ENCODE measurements at places on chromosomes 11 and 22.

DNA sequence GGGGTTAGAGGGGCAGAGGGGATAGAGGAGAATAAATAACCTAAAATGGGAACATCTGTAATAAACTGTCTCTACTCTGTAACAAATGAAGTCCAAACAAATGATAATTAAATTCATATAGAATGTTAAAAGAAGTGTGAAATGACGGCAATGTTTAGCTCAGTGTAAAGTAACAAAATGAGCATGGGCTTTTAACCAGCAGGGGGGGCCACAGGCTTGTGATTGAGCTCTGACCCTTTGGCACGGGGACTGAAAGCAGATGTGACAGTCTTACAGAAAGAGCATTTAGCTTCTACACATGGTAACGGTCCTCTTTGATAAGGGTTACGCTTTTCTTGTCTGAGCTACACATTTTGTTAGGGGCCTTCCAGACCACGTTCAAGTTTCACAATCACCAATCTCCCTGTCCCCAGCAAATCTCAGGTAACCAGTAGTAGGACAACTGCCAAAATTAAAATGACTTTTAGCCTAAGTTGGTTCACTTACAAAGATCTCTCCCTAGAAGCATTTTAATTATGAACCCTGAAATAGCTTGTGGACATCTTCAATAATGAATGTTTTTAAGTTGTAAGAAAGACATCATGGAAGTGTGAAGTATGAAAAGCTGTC, 262.5 kb downstream of the DCDC1 start:
- peak; percentile 38 for DNase-seq

DNA sequence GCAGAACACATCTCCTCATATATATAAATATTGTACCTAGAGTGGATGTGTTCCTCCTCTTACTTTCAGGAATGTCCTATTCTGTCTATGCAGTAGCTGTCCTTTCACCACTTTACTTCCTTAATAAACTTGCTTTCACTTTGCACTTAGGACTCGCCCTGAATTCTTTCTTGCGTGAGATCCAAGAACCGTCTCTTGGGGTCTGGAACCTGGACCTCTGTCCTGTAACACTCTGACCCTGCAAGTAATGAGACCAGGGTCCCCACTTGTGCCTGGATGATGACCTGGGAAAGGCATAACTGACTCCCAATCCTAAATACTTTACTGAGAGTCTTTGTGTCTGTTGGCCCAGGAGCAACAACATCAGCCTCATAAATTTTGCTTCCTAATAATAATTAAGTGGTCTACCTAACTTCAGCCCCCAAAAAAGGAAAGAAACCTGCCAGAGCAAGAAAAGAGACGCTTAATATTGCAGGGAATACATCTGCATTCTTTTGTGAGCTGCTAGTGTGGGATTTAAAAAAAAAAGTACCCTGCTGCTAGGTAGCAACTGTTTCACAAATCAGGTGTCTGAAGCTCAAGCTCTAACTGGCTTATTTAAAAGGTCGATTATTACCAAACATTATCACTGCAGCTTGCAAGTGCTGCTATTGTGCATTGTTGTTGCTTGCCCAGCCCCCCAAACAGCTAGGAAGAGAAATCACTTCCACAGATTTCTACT, 69.3 kb downstream of the FAM168A start:
- no peak for DNase-seq

GRCh38 chr11:23310276-23310675, 450.0 kb upstream of the CCDC179 start:
- DNase-seq: peak; percentile 62

DNA sequence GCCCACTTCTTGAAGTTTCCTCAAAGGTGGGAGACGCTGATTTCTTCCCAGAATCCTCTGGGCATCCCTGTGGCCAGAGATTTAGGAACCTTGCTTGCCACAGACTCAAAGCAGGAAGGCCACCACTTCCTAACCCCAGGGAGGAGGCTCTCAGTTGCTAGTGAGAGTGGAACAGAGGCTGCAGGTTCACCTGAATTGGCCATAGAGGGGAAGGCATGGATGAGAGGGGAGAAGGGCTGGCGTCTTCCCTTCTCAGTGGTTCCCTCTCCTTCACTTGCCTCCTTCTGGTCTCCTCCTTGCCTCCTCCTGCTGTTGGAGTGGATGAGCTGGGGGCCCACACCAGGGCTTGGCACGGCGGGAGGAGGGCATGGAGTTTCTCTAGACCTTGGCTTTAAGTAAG, 185.7 kb downstream of the ADAMTS15 start:
- no peak for DNase-seq

- no peak for DNase-seq
Observed at GRCh38 chr11:108002476-108002875, 6.2 kb upstream of the CUL5 start.

- DNase-seq: no peak
Observed at GRCh38 chr11:111912535-111912934, at the start of gene HSPB2. Gene HSPB2, plus strand, starts transcription at chr11:111912734. Its CDS starts 96 bp downstream, at chr11:111912830.

DNA sequence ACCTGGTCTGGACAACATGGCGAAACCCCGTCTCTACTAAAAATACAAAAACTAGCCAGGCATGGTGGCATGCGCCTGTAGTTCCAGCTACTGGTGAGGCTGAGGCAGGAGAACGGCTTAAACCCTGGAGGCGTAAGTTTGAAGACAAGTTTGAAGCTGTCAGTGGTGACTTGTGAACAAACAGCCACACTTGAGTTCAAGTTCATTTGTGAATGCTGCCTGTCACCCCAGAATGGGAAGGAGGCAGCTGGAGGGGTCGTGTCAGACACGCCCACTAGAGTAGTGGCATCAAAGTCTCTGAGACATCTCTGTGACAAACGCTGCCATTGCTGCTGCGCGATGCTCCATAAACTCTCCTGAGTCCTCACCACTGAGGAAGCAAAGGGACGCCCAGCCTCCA, 74.2 kb downstream of the DGCR2 start:
- DNase-seq: no peak

GRCh38 chr11:65152122-65152521, 17.8 kb upstream of the SYVN1 start:
- no peak for DNase-seq

- DNase-seq: no peak
Observed at GRCh38 chr11:115267238-115267781, 236.9 kb downstream of the CADM1 start.

DNA sequence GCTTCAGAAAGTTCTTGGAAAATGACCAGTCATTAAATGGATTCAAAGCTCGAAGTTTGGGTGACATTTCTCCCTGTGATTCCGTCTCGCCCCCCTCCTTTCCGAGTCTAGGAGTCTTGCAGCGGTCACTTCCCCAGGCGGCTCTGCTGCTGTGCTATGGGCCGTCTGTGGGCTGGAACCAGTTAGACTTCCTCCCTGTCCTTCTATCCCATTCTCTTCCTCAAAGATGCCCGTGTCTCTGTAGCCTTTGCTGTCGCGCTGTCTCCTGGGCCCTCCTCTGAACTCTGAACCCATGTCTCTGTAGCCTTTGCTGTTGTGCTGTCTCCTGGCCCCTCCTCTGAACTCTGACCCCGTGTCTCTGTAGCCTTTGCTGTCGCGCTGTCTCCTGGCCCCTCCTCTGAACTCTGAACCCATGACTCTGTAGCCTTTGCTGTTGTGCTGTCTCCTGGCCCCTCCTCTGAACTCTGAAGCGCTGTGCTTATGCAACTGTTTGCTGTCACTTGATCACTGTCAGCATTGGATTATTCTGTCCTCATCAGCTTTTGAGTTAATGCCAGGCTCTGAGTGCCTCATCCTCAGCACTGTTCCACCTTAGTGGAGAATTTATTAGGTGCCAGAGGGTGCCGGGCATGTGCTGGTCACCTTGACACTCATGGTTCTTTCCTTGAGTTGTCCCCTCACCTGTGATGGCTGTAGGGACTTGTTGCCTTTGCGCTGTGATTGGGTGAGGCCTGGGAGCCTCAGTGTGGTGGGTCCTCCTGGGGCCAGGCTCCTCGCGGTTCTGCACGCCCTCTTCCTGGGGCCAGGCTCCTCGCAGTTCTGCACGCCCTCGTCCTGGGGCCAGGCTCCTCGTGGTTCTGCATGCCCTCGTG, 173.3 kb downstream of the TBC1D22A start:
- no peak for DNase-seq

DNA sequence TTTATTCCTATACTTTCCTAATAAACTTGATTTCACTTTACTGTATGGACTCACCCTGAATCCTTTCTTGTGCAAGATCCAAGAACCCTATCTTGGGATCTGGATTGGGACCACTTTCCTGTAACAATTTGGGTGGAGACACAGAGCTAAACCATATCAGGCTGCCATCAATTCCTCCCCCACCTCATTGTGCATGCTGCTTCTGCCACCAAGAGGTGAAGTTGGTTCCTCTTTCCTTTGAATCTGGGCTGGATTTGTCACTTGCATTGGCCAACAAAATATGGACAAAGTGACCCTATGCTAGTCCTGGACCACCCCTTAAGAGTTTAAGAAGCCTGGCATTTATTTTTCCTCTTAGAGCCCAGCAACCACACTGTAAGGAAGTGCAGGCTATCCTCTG, 39.4 kb upstream of the CEP295 start:
- DNase-seq: no peak

GRCh38 chr11:19283991-19284390, 43.2 kb upstream of the E2F8 start:
- no peak for DNase-seq

- no peak for DNase-seq
Observed at GRCh38 chr11:121741761-121742361, 289.1 kb upstream of the SORL1-AS1 start.

- no peak for DNase-seq
Observed at GRCh38 chr11:126694065-126694625, 306.4 kb downstream of the KIRREL3 start.

GRCh38 chr11:35712533-35712932, 50.0 kb downstream of the TRIM44 start:
- no peak for DNase-seq

GRCh38 chr11:114260077-114260476, 36.1 kb upstream of the NNMT start:
- DNase-seq: no peak

DNA sequence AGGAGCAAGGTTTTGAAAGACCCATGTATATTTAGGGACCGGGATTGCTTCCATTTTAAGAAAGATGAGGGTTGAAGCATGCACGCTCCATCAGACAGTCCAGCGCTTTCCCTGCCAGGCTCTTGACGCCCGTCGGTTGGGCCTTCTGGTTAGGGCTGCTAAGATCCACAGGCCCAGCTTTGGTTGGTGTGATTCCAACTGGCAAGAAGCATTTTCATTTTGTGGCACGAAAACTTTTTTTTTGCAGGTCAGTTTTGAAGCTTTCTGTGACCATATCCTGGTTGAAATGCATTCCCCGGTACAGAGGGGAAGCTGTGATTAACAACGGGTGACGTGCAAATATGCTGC, 34.3 kb upstream of the MPPED1 start:
- no peak for DNase-seq

DNA sequence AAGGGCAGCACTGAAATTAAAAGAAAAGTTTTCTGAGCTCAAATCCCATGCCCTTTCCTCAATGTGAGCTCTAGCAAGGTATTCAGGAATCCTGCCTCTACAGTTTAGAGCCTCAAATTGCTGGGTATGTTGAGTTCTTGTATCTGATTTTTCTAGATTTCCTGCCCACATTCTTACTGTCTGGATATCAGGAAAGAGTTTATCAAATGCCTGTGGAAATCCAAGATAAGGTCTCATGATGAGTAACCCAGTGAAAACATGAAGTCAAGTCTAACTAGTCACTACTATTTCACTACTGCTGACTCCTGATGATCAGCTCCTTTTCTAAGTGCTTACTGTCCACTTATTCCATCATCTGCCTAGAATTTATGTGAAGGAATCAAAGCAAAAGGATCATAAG, 29.8 kb downstream of the LIMK2 start:
- peak; percentile 63 for DNase-seq

DNA sequence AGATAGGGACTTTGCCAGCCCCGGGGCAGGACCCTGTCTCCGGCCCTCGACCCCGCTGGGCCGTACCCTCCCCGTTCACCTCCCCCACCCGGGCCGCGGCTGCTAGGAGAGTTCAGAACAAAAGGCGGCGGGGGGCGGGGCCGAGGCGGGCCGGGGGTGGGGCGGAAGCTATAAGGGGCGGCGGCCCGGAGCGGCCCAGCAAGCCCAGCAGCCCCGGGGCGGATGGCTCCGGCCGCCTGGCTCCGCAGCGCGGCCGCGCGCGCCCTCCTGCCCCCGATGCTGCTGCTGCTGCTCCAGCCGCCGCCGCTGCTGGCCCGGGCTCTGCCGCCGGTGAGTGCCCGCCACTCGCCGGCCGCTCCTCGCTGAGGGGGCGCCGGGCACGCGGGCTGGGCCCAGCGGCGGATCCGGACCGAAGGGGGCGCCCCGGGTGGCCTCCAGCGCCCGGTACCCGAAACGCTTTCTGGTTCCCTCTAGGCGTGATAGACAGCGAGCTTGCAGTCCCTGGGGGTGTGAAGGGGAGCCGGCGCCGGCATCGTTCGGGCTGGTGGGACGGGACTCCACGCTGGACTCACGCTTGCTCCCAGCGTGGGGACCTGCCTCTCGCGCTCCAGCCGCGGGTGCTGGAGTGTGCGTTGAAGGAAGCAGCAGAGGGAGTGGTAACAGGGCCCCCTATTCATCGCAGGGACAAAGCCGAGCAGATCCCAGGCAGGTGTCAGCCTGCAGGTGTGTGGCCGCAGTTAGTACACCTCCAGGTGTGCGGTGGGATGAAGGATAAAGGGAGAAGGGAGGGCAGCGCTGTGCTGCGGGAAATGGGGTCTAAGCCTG, at the start of gene MMP11:
TSS of gene MMP11 (plus strand) at position 201 of the 825 bp plus-strand sequence. CDS start at position 223, 22 bp downstream.
- peak; percentile 62 for DNase-seq

DNA sequence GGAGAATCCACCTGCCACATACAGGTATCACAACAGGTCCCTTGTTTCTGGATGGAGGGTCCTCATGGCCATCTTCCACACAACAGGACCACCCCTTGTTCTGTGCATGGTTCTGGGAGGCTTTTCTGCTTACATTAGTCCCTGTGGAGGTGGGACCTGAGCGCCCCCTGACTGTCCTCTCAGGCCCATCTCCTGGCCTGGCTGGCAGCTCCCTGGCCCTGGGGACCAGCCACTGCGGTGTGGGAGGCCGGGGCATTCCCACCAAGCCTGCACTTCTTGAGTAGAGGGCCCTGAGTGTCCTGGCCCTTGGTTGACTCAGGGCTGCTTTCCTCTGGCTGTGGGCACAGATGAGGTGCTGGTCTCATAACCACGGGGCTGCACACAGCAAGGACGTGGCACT, 5.0 kb downstream of the COX8A start:
- DNase-seq: no peak

DNA sequence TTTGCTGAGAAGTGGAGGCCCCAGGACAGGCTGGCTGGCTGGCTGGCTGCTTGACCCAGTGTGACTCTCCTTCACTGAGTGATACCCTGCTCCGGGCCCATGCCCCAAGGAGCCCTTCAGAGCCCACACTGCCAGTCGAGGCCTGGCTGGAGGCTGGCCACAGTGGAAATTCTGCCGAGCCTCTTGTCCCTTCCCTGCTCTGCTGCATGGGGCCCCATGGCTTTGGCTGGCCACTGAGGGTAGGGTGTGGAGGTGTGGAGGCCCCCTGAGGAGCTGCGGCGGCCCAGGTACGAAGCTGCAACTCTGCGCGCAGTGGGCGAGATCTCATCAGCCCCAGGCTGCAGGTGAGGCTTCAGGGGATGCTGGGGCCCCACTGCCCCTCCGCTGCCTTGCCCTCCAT, 33.4 kb upstream of the HMOX1 start:
- no peak for DNase-seq

- no peak for DNase-seq
Observed at GRCh38 chr11:93935826-93936225, 85.3 kb upstream of the HEPHL1 start.

All from EL (cell line).